ENCODE measurements at places on chromosomes 7 and 10.

DNA sequence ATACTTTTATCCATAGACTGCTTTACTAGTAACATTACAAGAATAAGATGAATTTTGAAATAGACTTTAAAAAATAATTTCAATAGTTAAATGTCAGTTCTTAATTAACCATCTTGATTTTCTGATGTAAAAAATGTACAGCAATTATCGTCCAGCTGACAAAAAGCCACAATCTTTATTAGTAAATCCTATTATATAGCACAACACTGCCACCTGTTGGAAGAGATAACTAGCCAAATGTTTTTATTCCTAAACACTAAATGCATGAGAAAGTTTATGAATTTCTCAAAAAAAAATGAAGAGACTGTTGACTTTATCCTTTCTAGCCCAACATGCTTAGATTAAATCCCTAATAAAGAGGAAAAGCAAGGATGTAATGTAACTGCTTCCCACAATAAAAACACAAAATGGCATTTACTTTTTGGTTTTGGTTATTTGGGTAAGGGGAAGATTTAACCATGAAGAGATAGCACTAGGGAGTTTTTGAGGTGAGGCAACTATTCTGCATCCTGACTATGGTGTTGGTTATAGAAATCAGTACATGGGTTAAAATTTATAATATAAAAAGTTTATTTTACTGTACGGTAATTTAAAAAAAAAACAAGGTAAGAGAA is 8.0 kb downstream of the COA1 start:
- peak; percentile 86 for DNase-seq

DNA sequence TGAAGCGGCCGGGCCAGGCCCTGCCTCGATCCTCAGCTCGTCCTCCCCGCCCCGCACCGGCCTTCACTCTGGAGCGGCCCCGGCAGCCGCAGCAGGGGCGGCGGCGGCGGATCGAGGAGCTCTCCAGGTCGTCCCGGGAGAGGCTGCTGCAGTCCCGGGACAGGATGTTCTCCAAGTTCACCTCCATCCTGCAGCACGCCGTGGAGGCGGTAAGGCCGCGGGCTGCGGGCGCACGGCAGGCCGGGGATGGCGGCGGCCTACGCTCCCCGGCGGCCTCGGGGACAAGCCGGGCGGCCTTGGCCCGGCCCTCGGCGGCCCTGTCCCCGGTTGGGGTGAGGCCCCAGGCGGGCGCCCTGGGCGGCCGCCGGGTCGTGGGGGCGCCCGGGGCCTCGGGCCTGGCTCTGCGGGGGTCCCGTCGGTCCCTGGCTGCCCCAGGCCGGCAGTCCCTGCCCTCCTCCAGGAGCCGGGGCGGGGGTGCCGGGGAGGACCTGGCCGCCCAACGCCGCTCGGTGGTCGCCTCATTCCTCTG is 399 bp downstream of the FHIP2A start:
- DNase-seq: peak; percentile 47

DNA sequence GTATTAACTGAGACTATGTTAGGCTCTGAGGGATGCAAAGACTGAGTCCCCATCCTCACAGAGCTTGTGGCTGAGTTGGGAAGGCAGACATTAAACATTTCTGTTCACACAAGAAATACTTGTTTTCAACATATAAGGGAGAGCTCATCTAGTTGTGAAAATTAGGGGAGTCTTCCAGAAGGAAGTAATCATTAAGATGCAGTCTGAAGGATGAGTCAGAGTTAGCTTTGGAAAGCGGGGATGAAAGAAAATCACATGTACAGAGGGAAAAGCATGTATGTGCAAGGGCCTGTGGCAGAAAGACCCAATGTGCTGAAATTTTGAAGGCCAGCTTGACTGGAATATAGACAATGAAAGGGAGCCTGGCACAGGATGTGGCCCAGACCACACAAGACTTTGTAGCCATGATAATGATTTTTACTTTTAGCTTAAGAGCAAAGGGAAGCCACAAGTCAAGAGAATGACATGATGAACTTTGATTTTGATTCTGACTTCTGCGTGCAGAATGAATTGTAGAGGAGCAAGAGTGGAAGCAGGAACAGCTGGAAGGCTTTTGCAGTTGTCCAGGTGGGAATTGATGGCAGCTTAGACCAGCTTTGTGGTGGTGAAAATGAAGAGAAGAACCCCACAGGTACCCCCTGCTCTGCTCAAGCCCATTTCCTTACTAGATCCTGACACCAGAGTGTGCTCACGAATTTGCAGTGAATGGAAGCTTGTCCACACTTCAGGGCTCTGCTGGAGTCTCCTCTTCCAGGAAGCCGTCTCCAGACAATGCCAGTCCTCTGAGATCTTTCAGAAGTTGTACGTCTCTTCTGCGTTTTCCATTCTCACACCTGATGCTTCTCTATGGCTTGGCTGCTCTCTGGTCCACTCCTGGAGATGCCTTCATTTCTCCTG is 115.6 kb downstream of the ATXN7L1 start:
- no peak for DNase-seq

DNA sequence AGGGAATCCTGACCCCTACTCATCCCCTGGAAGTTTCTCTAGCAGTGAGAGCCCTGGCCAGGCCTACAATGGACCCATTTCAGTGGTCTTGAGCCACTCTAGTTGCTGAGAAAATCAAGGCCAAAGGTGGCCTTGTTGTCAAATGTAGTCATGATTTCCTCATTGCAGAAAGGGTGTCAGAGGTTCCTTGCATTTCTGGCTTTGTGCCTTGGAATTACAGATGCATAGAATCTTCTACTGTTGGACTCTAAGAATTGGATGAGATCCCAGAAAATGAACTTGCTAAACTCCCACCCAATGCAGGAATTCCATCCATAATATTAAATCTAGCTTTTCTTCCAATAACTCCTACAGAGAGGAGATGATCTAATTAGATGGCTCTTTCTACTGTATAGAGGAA is 12.2 kb downstream of the CPA2 start:
- DNase-seq: no peak

GRCh38 chr7:55100544-55101327 is 81.9 kb downstream of the EGFR start:
- DNase-seq: no peak

Measured in Kasumi-1 (cell line).